Activated naive CD8-positive, alpha-beta T cell treated with anti-CD3 and anti-CD28 coated beads, Interleukin-2, amount 10 ng/mL, durations not matched to agents 7 days and 5 days (primary cell): ENCODE measurements at places on chromosomes 13 and 19. TPM values are rescaled to one million over a fixed set of nuclear protein-coding genes. Genes with fewer than 3 reads are reported as not detected.

Gene ZNF667
- 2.0 TPM for total RNA-seq

Gene OR4F17
- total RNA-seq = not detected

Gene TMEM238
- 19.8 TPM for total RNA-seq

Gene LILRB4
- total RNA-seq = 1.7 TPM

Gene MAMSTR
- total RNA-seq = 2.1 TPM
